ENCODE measurements at places on chromosomes 16 and 17. TPM values are rescaled to one million over a fixed set of nuclear protein-coding genes. Genes with fewer than 3 reads are reported as not detected.

TMEM92 gene
- total RNA-seq = not detected

LPO gene
- total RNA-seq = not detected

DNA sequence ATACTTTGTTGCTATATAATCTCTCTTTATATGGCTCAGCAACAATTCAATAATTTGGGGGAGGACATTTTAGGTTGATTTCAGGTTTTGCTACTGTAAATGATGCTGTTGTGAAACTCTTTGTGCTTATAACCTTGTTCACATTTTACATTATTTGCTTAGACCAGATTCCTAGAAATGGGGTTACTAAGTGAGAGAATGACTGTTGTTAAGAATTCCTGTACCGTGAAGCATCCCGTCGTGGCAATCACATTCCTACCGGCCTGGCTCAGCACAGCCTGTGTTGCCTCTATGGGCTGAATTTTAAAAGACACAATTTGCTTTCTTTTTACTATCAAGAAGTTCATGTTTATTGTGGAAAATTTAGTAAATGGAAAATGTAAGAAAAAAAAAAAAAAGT is 31.4 kb downstream of the B9D1 start:
- DNase-seq = peak; percentile 95

GRCh38 chr16:48734220-48734619 is 124.2 kb upstream of the N4BP1 start:
- DNase-seq = no peak

DNA sequence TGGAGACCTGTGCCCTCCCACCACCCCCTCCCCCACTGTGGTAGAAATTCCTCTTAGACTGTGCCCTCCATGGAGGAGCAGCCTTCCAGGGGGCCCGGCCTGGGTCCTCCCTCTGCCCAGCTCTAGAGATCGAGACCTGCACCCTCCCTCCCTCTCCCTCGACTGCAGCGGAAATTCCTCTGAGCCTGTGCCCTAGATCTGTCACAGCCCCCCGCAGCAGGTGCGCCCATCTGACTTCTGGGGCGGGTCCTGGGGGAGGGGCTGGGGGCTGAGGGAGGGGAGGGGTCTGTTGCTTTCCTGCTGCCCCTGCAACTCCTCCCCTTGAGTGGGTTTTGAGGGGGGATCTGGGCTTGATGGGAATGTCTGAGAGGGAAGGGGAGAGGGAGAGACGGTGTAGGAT is 177.8 kb upstream of the GSE1 start:
- no peak for DNase-seq

DNA sequence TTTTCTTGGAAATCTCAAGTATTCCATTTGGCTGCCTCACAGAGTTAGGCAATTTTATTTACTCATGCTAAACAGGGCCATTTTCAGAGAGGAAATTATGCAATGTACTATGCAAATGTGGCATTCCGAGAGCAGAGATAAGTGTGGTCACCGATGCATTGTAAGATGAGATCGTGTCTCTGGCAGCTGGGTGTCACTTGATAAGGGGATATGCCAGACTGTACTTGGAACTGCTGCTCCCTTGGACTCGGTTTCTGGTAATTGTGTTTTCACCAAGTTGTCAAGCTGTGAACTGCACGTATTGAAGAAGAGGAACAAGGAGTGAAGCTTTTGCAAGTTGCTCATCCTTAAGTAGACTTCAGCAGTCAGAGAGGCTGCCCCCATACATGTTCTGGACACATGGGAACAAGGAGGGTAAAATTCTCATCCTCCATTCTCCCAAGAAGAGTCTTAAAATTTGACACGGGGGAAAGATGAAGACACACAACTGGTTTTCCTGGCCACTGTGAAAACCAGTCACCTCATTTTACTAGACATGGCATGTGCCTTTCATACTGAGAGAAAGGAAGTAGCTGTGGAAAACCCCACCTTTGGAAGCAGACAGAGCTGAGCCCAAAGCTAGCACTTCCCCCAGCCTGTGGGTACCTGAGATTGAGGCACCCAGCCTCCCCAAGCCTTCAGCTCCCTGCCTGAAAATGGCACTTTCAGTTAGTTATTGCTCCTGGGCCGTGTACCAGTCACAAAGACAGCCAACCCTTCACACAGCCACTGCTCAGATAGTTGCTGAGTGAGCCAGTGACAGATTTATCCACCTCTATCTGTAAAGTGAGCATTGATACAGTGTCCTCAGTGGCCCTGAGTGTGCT is 150.7 kb downstream of the SOCS1 start:
- peak; percentile 95 for DNase-seq

DNA sequence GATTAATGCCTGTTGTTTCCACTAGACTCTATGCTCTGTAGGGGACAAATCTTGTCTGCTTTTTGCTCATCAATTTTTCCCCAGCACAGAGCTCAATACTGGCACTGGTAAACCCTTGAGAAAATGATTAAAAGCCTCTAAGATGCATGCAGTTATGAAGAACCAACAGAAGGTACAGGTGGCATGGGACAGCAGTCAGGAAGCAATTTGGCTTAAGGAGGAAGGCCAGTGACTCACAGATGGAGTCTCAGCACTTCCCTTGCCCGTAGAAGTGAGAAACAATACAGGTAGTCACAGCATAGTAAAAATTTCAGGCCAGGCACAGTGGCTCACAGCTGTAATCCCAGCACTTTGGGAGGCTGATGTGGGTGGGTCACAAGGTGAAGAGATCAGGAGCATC is 504.7 kb upstream of the RBFOX1 start:
- no peak for DNase-seq

DNA sequence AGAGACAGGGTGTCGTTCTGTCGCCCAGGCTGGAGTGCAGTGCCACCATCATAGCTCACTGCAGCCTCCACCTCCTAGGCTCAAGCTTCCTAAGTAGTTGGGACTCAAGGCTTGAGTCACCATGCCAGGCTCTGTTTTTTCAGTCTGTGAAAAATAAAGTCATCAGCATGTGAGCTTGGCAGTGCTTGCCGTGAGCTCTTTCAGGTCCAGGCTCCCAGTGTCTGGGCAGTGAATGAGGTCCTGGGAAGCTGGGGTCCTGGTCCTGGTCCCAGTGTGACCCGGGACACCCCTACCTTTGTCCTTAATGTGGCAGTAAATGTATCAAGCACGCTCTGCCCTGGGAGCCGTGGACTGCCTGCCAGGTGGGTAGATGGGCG is 22.9 kb upstream of the RPL13 start:
- DNase-seq = no peak

DNA sequence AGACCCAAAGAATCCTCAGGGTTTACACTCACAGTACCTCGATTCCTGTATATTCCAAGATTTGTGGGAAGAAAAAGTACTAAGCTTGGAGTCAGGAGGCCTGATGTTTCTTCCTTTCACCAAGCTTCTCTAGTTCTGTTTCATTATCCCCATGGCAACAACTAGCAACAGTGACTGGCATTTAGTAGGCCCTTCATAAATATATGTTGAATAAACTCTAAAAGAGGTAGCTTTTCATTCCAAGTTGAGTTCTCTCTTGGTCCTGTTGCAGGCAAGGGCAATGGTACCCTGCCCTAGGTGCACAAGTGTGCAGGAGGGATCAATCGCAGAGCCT is 527 bp upstream of the UBE2Z start:
- peak; percentile 75 for DNase-seq

- no peak for DNase-seq
Observed at GRCh38 chr16:28878083-28878926, at the start of gene ATP2A1. ATP2A1 (plus strand) TSS chr16:28878488; CDS start chr16:28878672, 184 bp downstream.

- no peak for DNase-seq
Observed at GRCh38 chr17:50484386-50485155, 5.9 kb downstream of the RSAD1 start.

DNA sequence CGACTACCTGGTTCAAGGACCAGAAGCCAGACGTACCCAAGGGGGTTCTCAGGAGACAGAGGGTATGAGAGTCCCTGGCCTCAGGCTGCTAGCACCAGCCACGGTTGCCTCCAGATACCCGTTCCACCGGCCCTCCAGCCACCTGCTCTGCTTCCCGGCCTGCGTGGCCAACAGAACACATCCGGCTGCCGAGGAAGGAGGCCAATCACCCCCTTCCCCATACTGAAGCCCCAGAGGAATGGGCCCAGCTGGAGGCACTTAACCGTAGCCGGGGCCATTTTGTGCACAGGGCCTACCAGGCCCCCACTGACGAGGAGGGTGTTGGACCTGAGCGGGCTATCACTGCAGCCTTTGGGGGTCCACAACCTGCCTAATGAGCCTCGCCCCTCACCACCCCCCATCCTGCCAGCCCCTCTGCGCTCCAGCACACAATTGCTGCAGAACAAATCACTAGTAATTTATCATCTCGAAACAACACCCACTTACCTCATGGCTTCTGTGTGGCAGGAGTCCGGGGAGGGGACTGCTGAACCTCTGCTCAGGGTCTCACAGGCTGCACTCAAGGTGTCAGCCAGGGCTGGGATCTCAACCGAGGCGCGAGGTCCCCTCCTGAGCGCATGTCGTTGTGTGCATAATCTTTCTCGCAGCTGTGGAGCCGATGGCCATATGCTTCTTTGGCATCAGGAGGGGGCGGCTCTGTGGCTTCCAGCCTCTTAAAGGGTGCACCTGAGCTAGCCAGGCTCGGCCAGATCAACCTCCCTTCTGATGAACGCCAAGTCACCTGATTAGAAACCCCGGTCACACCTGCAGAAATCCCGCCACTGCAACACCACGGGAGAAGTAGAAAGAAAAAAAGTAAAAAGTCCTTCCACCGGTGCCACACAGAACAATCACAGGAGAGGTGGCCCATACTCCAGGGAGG is 10.1 kb upstream of the KREMEN2 start:
- no peak for DNase-seq

GRCh38 chr16:26648851-26649250 is 417.9 kb upstream of the C16orf82 start:
- DNase-seq = no peak

GRCh38 chr17:44905006-44906000 is 6.1 kb upstream of the EFTUD2 start:
- DNase-seq = peak; percentile 19

- peak; percentile 72 for DNase-seq
Observed at GRCh38 chr17:37642681-37643080, 565 bp downstream of the DDX52 start.

GRCh38 chr16:11245988-11246387 is 10.0 kb downstream of the SOCS1 start:
- DNase-seq = no peak

DNA sequence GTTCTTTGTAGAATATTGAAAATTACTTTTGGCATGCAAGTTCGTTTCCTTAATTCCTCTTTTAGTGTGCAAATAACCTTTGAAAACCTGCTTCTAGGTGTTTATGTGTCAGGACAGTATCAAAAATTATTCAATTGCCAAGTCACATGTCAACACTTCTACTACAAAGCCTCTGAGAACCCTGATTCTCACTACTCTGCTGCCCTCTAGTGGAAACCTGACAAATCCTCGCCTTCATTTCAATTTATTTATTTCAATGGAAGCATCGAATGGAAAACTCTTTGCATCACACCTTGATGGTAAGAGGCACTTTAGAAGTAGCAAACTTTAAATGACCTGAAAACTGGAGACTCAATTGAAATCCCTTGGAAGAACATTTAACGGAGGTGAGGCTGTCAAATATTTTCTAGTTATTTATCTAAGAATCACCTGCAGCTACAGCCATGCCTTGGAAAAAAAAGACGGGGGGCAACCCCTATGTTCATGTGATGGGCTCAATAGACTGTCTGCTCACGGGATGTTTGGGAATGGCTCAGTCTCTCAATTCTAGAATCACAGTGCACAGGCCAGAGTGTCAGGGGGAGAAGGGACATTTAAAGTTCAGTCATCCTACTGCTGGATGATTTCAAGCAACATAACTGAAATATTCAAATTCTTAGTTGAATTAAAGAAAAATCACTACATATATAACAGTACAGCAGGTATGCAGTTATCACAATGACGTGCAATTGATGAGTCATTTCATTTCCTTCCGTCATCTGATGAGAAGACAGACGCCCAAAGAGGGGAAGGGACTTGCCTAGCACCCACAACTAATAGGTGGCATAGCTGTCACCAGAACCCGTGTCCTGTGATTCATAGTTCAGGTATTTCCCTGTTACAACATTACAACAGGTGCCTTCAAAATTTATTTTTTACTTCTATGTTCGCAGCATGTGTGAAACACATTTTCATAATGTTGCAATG is 563.9 kb downstream of the TOX3 start:
- peak; percentile 73 for DNase-seq

DNA sequence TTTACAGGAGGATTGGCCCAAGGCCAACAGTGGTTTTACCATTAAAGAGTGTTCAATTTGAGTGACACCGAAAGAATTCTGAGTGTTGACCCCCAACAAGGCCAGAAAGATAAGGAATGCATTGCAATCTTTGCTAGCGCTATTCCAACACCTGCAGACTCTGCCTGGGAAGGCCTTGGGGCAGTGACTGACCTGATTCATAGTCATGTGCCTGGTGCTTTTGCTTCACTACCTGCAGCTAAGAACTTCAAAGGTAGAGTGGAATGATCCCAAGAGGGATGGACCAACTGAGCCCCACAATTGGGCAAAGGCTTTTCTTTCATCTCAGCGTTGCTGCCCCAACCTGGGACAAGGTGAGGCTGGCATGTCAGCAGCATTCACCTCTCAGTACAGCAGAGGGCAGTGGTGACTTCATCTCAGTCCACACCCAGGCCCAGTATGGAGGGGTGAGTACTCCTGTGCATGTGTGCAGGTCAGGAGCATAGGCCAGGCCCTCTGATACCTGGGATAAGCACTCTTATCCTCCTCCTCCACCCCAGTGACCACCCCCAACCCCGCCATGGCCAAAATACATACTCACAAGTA is 149.6 kb upstream of the GNAO1 start:
- peak; percentile 1 for DNase-seq
